ENCODE measurements at places on chromosomes 12 and 14.

DNA sequence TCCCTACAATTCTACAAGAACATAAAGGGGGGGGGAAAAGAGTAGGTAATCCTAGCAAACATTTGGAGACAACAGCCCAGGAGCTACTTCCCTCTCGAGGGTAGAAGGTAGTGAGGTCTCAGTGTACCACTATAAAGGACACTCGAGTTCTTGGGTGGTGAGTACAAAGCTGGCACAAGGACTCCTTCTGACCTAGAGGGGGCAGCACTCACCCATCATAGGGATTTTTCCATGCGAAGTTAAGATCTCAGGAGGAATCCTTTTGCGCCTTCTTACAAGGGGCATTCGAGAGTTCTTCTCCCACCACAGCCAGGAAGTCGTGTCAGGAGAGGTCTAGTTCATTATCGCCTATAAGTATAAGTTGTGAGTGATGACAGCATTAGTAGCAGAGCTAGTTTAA lies 200.2 kb upstream of the RBM19 start:
- no peaks in the 10 kb centered on the region for H3K27me3 ChIP-seq
- no peaks in the 10 kb centered on the region for H3K36me3 ChIP-seq
- no peaks in the 10 kb centered on the region for H3K4me1 ChIP-seq
- no peak overlapping the region for H3K27ac ChIP-seq
- no peak overlapping the region for H3K4me3 ChIP-seq
- DNase-seq: no peak

DNA sequence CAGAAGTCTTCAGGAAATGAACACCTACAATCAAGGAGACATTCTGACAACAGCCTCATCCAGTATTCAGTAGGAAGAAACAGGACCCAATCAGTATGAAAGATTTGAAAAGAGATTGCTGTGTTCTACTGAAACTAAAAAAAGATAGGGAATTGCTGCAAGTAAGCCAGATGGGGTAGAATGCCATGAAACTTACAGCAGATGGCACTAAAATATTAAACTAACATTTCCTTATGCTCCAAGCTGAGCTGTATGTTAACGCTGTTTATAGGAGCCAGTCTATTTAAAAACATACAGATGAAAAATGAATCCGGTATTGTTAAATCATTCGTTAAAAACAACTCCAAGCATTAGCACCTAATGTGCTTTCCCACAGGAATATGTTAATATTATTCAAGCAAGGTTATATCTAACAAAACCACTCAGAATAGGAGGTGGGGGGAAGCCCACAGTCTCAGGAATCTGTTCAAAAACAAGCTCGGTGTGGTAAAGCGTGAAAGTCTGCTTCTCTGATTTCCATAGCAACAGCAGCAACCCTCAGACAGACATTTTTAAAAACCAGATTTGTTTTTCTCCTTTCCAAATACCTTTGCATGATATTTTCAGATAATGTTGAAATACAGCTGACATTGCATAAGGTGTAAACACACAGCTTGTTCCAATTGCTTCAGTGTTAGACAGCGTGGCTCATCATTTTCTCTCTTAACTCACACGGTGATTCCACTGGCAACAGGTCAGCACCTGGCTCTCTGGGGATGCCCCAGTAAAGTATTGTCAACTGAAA lies 131.4 kb upstream of the CCDC175 start:
- no peaks in the 10 kb centered on the region for H3K36me3 ChIP-seq
- H3K27ac ChIP-seq: no peak overlapping the region
- H3K27me3 ChIP-seq: peaks cover 7% of the 10 kb centered on the region
- H3K4me1 ChIP-seq: no peaks in the 10 kb centered on the region
- H3K4me3 ChIP-seq: no peak overlapping the region

- H3K4me1 ChIP-seq: no peaks in the 10 kb centered on the region
- H3K27me3 ChIP-seq: peaks cover 78% of the 10 kb centered on the region
- no peaks in the 10 kb centered on the region for H3K36me3 ChIP-seq
- no peak overlapping the region for H3K4me3 ChIP-seq
- H3K27ac ChIP-seq: no peak overlapping the region
These were observed 3.7 kb upstream of the BEGAIN start for GRCh38 chr14:100590726-100591452.

DNA sequence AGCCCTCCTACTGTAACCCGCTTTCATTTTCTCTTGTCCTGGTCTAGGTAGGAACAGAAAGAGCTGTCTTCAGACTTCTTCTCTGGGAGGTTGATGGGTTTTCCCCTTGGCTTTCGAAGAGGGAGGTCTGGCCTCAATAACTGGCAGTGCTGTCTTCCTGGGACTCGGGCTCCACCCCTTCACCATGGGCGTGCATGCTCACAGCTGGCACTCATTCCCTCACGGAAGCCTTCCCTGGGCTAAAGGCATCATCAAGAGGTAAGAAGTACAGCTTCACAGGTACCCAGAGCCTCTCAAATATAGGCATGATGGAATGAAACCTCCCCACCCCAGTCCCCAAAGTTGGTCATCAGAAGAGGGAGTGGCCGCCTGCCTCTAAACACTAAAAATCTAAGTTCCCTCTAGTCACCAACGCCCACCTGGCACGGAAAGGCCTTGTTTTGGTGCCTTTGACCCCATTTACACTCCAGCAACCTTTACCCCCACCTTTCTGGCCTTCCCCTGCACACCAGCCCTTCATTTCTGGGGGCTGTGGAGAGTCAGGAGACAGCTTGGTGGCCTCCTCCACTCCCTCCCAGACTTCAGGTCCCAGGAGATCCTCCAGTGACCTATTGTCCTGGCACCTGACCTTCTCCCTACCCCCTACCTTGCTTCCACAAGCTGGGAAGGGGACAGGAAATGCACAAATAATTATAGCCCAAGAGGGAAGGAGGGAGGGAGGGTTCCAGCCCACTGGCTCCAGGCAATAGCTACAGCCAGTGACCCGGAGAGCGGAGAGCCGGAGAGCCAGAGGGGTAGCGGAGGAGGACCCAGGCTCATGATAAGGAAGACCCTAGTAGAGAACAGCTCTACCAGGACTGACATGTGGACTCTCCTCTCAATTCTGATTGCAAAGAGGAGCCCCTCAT lies 2.8 kb downstream of the RAPGEF3 start:
- H3K4me1 ChIP-seq: peaks cover 19% of the 10 kb centered on the region
- peak overlapping the region; percentile 26 for H3K4me3 ChIP-seq
- no peak for DNase-seq
- no peaks in the 10 kb centered on the region for H3K27me3 ChIP-seq
- peak overlapping the region; percentile 81 for H3K27ac ChIP-seq

DNA sequence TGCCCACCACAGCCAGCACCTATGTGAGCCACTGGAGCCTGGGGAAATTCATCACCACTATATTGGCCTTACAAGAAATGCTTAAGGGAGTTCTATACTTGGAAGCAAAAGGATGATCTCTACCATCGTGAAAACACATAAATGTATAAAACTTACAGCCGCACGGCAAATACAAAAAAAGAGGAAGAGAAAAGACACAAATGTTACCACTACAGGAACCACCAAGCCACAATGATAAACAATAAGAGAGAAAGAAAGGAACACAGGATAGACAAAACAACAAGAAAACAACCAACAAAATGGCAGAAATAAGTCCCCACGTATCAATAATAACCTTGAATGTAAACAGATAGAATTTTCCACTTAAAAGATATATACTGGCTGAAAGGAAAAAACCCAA lies 267.5 kb downstream of the TMEM121 start:
- H3K27ac ChIP-seq: no peak overlapping the region
- H3K27me3 ChIP-seq: peaks cover 62% of the 10 kb centered on the region
- no peak overlapping the region for H3K4me3 ChIP-seq
- H3K4me1 ChIP-seq: no peaks in the 10 kb centered on the region

GRCh38 chr12:32248441-32249140 lies 141.9 kb downstream of the BICD1 start:
- H3K27ac ChIP-seq: no peak overlapping the region
- no peaks in the 10 kb centered on the region for H3K27me3 ChIP-seq
- DNase-seq: no peak
- no peaks in the 10 kb centered on the region for H3K36me3 ChIP-seq

- H3K4me3 ChIP-seq: peak overlapping the region; percentile 98
- H3K4me1 ChIP-seq: peaks cover 87% of the 10 kb centered on the region
- no peaks in the 10 kb centered on the region for H3K27me3 ChIP-seq
- H3K36me3 ChIP-seq: peaks cover 60% of the 10 kb centered on the region
- DNase-seq: peak; percentile 45
- H3K27ac ChIP-seq: peak overlapping the region; percentile 98
These were observed 594 bp downstream of the ARHGDIB start for GRCh38 chr12:14960548-14961465.

DNA sequence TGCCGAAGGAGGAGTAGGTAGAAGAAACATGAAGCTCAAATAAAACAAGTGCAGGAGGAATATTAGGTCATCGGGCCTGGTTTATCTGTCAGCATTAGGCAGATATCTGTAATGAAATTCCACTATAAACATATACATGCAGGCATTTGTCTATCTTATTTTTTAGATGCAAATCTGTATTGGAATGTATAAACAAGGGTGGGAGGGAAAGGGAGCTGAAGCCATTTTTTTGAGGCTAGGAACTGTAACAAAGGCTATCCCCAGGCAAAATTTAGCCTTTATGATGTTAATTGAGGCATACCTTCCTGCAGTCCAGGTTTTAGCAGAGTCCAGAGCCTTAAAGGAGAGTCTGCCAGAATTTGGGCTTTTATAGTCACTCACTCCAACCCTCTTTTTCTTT lies 72.5 kb downstream of the PHLDA1 start:
- H3K27me3 ChIP-seq: no peaks in the 10 kb centered on the region
- peaks cover 13% of the 10 kb centered on the region for H3K4me1 ChIP-seq
- H3K27ac ChIP-seq: peak overlapping the region; percentile 26
- H3K4me3 ChIP-seq: no peak overlapping the region

- DNase-seq: no peak
- peaks cover 77% of the 10 kb centered on the region for H3K36me3 ChIP-seq
- no peak overlapping the region for H3K4me3 ChIP-seq
- H3K27me3 ChIP-seq: no peaks in the 10 kb centered on the region
- H3K27ac ChIP-seq: no peak overlapping the region
- H3K4me1 ChIP-seq: no peaks in the 10 kb centered on the region
These were observed 16.4 kb upstream of the RAB35 start for GRCh38 chr12:120132863-120133385.

GRCh38 chr12:52307836-52308805 lies 13.1 kb downstream of the KRT83 start:
- H3K36me3 ChIP-seq: peaks cover 2% of the 10 kb centered on the region
- DNase-seq: peak; percentile 36
- peaks cover 26% of the 10 kb centered on the region for H3K4me1 ChIP-seq

DNA sequence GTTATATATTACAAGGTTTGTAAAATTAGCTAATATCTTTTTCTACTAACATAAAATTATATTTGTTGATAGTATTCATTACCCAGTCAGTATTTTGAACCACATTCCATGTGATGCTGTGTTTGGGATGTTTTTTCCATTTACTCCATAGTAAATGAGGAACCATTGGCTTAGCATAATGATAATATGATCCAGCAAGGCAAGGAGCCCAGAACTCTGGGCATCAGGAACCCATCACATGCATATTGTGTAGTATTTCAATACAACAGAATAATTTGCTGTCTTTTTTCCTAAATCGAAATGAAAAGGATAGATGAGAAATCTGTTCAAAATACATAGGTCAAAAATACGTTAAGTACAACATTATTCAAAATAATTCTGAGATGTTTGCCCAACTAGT lies 48.7 kb upstream of the GARIN2 start:
- H3K27ac ChIP-seq: no peak overlapping the region
- H3K4me3 ChIP-seq: no peak overlapping the region
- H3K4me1 ChIP-seq: no peaks in the 10 kb centered on the region

- H3K27me3 ChIP-seq: no peaks in the 10 kb centered on the region
- H3K4me1 ChIP-seq: peaks cover 44% of the 10 kb centered on the region
- DNase-seq: no peak
- peak overlapping the region; percentile 100 for H3K27ac ChIP-seq
These were observed 1.1 kb downstream of the SMIM10L1 start for GRCh38 chr12:11171969-11172675.

DNA sequence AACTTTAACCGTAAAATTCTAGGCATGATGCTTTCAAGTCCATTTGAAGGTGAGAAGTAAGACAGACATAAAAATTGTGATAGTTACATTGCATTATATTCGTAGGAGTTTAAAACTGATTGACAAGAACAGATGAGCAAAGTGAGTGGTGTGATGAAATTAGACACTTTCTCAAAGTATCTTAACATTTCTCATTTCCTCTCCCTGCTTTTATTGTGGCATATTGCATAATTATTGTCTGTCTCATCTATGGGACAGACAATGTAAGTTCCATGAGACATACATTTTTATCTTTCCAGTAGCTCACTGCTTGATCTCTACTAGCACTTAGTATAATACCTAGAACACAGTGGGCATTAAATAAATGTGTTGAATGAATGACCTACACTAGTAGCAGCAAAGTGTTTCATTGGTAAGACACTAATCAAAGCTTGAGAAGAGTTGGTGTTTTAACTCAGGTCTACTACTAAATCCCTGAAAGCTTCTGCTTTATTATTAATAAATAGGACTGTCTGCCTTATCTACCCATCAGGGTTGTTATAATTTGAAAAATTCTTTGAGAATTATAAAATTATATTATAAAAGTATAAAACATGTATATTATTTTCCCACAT lies 19.0 kb downstream of the A2M start:
- peaks cover 17% of the 10 kb centered on the region for H3K4me1 ChIP-seq
- peaks cover 28% of the 10 kb centered on the region for H3K36me3 ChIP-seq
- peak overlapping the region; percentile 3 for H3K27ac ChIP-seq
- H3K4me3 ChIP-seq: no peak overlapping the region
- no peaks in the 10 kb centered on the region for H3K27me3 ChIP-seq

All from effector memory CD8-positive, alpha-beta T cell (primary cell).